ENCODE measurements at places on chromosomes 12 and 14.

DNA sequence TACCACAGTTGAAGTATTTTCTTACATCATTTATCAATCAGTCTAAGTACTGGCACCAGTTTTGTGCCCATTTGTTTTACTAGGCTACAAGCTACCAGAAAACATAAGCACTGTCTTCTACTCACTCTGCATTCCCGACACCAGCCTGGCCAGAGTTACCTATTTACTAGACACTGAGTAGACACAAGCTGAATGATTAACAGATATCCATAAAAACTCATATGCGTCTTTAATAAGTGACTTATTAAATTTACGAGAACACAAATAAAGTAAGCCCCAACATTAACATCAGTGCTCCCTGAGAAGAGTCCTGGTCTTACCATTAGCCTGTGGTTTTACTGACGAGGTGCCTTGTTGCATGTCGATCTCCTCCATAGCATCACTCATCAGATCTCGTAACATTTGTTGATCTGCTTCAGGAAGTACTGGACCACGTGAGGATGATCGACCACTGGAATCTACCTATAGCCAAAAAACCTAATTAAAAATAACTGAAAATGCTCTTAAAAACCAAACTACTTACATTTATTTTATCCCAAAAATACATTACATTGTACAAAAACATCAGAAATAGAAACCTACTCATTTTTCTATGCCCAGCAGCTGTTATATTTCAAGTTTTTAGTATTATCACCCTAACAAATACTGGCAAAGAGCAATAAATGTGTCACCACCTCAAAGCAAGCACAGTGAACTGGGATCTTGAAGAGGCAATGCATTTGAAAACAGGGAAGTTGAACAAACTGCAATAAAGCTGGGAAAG lies 53.3 kb downstream of the BDKRB1 start:
- DNase-seq = no peak

- no peak for DNase-seq
Measured at GRCh38 chr12:66119870-66120241, 10.7 kb downstream of the LLPH start.

- DNase-seq = no peak
Measured at GRCh38 chr12:117334855-117335587, 26.4 kb downstream of the NOS1 start.

- no peak for DNase-seq
Measured at GRCh38 chr12:125794401-125794800, 729.2 kb downstream of the AACS start.

DNA sequence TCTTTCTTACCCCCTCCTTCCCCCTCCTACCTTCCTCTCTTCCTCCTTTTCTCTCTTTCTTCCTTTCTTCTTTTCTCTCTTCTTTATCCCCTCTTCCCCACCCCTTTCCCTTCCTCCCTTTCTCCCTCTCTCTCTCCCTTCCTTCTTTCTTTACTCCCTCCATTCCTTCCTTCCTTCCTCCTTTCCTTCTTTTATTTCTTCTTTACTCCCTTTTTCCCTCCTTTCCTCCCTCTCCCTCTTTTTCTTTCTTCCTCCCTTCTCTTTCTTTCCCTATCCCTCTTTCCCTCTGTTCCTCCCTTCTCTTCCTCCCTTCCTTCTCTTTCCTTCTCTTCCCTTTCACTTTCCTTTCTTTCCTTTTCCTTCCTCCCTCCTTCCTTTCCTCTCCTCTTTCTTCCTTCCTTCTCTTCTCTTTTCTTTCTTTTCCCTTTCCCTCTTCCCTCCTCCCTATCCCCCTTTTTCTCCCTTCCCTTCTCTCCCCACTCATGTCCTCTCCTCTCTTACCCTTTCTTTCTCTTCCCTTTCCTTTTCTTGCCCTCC lies 302.3 kb upstream of the TBX3 start:
- DNase-seq = no peak

GRCh38 chr12:116528065-116528464 lies 31.1 kb upstream of the MAP1LC3B2 start:
- DNase-seq = no peak

GRCh38 chr12:80559766-80560165 lies 115.7 kb downstream of the PTPRQ start:
- DNase-seq = no peak

DNA sequence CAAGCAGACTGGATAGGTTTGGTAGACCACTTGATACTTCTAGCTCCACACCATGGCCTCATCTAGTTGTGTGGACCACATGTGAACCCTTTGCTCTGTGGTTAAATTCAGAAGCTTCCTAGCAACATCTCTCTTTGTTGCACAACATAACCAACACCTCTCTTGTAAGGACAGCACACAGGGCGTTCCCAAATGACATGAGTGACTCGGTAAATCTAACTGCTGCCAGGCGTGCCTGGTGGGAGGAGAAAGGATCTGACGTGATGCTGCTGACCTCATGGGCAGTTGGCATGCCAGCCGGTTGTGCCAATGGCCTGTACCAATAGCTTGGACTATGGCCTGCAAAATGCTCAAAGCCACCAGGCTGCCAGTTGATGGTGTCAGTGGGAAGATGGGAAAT lies 93.8 kb downstream of the CPSF2 start:
- no peak for DNase-seq

- no peak for DNase-seq
Measured at GRCh38 chr12:107511292-107511691, 174.3 kb upstream of the PWP1 start.

GRCh38 chr14:65179918-65180724 lies 77.8 kb upstream of the MAX start:
- no peak for DNase-seq

GRCh38 chr12:27002141-27002540 lies 12.0 kb downstream of the TM7SF3 start:
- DNase-seq = no peak

DNA sequence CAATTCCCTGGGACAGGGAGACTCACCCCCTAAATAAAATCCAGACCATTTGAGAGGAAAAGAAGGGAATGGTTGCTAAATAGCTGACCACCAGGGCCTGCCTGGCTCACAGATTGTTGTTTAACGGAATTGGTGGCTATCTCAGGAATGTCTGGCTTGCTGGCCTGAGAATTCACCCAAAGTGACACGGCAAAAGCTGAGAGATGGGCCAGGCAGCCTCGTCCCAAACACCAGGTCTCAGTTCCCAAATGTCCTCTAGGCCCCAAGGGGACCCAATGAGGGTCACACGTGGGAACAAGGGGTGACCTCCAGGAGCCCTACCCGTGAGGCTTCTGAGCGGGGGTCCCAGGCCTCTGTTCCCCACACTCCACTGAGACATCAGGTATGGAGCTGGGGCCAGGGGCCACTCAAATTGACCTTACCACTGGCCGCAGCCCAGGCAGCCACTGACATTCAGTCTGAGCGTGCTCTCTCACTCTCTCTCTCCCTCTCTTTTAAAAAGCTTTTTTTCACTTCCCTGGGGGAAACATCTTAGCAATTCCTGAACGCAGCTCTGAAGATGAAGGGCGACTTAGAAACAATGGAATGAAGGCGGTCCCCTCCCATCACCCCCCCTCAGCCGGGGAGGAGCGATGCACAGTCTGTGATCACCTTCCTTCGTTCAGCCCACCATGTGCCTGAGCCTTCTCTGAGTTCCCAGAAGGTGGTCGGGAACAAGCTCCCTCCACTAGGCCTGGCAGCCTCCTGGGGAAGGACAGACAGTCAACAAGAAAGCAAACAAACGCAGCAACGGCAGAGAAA lies 131.2 kb downstream of the SCARB1 start:
- no peak for DNase-seq

- DNase-seq = no peak
Measured at GRCh38 chr12:89690925-89691324, 17.7 kb downstream of the ATP2B1 start.

GRCh38 chr14:103346286-103346685 lies 12.2 kb downstream of the EIF5 start:
- DNase-seq = no peak

DNA sequence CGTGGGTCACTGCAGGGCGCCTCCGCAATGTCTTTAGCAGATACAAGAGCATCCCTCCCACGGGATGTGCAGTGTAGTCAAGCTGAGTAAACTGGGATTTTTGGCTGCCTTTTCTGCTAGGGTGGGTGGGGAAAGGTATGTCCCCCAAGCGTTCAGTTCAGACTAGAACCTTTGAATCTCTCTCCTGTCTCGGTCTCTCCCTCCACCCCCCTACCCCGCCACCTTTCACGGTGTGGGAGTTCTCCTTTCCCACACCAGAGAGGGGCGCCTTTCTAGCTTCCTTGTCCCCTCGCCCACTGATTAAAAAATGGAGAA lies 525 bp upstream of the FAR2 start:
- DNase-seq = no peak
